ENCODE measurements at places on chromosomes 2 and 18. TPM values are rescaled to one million over a fixed set of nuclear protein-coding genes. Genes with fewer than 3 reads are reported as not detected.

DNA sequence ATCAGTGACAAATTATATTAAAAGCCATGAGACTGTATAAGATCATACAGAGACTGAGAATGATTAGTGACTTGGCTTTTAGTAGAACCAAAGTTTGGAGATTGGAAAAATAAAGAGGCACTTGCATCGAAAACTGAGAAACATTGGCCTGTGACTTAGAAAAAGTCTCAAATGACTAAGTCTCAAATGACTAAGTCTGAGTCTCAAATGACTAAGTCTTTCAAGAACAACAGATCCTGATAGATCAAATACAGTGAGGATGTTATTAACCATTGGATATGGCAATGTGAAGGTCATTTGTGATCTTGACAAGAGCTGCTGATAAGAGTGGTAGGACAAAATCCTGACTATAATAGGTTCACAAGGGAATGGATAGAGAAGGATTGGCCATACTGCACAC, 135.5 kb upstream of the FANCL start:
- no peaks in the 10 kb centered on the region for H3K36me3 ChIP-seq
- peaks cover 2% of the 10 kb centered on the region for H3K4me1 ChIP-seq
- no peak overlapping the region for H3K4me3 ChIP-seq
- no peaks in the 10 kb centered on the region for H3K27me3 ChIP-seq
- no peak overlapping the region for H3K27ac ChIP-seq

- no peaks in the 10 kb centered on the region for H3K27me3 ChIP-seq
- H3K4me3 ChIP-seq: no peak overlapping the region
- no peaks in the 10 kb centered on the region for H3K4me1 ChIP-seq
- H3K27ac ChIP-seq: no peak overlapping the region
- no peaks in the 10 kb centered on the region for H3K36me3 ChIP-seq
- no peak for DNase-seq
These were observed 809.0 kb downstream of the BCL11A start for GRCh38 chr2:59744436-59744835.

DNA sequence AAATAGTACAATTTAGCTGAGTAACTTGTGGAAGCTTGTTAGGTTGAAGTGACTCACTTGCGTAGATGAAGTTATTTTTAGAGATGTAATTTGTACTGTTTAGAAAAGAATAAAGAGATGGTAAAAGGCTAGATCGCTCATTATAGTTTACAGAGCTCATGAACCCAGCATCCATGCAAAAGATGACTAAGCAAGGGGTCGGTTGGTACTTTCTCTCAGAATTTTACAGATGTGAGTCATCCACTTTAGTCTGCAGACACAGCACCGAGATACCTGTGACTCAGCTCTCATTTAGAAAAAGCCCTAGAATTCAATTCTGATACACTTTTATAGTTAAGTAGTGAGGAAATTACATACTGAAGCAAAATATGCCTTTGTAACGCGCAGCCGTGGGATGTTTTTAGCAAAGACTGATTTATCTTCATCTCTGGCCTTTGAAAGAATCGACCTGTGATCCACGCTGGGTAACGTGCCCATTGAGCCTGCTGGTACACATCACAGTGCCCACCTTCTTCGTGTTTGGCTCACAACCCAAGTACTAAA, 116.5 kb upstream of the FOSL2 start:
- H3K4me3 ChIP-seq: no peak overlapping the region
- peaks cover 28% of the 10 kb centered on the region for H3K36me3 ChIP-seq
- peaks cover 59% of the 10 kb centered on the region for H3K4me1 ChIP-seq
- peak; percentile 42 for DNase-seq
- peak overlapping the region; percentile 31 for H3K27ac ChIP-seq

DNA sequence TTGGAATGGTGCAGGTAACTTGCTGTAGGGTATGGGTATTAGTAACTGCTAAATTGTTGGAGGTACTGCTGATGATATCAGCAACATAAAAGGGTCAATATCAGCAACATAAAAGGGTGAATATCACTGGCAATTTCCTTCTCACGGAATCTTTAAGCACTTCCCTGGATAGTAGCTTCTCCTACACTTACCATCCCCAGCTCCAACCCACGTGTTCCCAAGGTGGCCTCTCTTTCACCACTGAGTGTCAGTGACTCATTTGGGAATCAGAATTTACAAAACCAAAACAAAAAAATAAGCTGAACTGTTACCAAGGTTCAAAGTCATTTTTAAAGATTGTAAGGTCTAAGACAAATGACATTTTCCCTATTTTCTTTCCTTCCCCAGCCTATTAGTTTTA, 70.8 kb downstream of the LRP2 start:
- DNase-seq: no peak
- H3K4me3 ChIP-seq: no peak overlapping the region
- peaks cover 2% of the 10 kb centered on the region for H3K27me3 ChIP-seq
- H3K36me3 ChIP-seq: no peaks in the 10 kb centered on the region

GRCh38 chr2:150134223-150134857, 353.1 kb downstream of the RND3 start:
- no peak for DNase-seq
- no peak overlapping the region for H3K27ac ChIP-seq
- H3K27me3 ChIP-seq: no peaks in the 10 kb centered on the region
- H3K4me1 ChIP-seq: peaks cover 3% of the 10 kb centered on the region
- no peaks in the 10 kb centered on the region for H3K36me3 ChIP-seq
- no peak overlapping the region for H3K4me3 ChIP-seq

- no peak overlapping the region for H3K27ac ChIP-seq
- no peaks in the 10 kb centered on the region for H3K36me3 ChIP-seq
- DNase-seq: no peak
- no peaks in the 10 kb centered on the region for H3K27me3 ChIP-seq
- no peak overlapping the region for H3K4me3 ChIP-seq
These were observed 6.3 kb upstream of the CTAGE1 start for GRCh38 chr18:22423878-22424564.

GRCh38 chr2:181178823-181179412, 198.5 kb downstream of the UBE2E3 start:
- H3K27ac ChIP-seq: peak overlapping the region; percentile 67
- H3K36me3 ChIP-seq: peaks cover 37% of the 10 kb centered on the region
- no peaks in the 10 kb centered on the region for H3K27me3 ChIP-seq
- peak; percentile 60 for DNase-seq

- no peak for DNase-seq
- no peak overlapping the region for H3K27ac ChIP-seq
- peaks cover 37% of the 10 kb centered on the region for H3K27me3 ChIP-seq
- no peaks in the 10 kb centered on the region for H3K36me3 ChIP-seq
- no peak overlapping the region for H3K4me3 ChIP-seq
- no peaks in the 10 kb centered on the region for H3K4me1 ChIP-seq
These were observed 2.4 kb downstream of the PIEZO2 start for GRCh38 chr18:11146947-11147345.

GRCh38 chr2:144771348-144771747, 251.4 kb upstream of the ZEB2 start:
- H3K4me3 ChIP-seq: no peak overlapping the region
- H3K27me3 ChIP-seq: peaks cover 3% of the 10 kb centered on the region
- H3K36me3 ChIP-seq: no peaks in the 10 kb centered on the region
- no peaks in the 10 kb centered on the region for H3K4me1 ChIP-seq
- DNase-seq: no peak

DNA sequence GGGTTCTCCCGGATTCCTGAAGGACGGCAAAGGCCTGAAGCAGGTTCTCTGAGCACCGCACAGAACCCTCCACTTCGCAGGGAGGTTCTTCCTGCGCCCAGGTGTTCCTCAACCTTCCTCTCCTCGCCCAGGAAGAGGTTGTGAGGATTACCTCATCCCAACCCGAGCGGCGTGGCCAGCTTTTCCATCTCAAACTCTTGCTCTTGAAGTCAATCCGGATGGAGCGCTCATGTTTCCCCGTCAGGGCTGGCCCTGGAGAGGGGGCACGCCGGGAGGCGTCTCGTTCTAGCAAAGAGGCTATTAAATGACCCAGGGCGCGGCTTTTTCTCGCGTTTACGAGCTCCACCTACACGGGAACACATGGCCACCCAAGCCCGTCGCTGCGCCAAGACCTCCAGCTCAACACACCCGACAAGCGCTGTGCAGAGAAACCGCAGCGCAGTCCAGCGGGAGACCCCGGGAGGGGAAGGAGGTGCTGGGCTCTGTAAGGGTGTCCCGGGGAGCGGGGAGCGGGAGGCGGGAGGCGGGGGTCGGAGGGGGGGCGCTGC, 540 bp upstream of the RAB10 start:
- H3K4me1 ChIP-seq: peaks cover 34% of the 10 kb centered on the region
- peak overlapping the region; percentile 87 for H3K4me3 ChIP-seq
- H3K27ac ChIP-seq: peak overlapping the region; percentile 93
- H3K27me3 ChIP-seq: no peaks in the 10 kb centered on the region
- H3K36me3 ChIP-seq: peaks cover 25% of the 10 kb centered on the region

DNA sequence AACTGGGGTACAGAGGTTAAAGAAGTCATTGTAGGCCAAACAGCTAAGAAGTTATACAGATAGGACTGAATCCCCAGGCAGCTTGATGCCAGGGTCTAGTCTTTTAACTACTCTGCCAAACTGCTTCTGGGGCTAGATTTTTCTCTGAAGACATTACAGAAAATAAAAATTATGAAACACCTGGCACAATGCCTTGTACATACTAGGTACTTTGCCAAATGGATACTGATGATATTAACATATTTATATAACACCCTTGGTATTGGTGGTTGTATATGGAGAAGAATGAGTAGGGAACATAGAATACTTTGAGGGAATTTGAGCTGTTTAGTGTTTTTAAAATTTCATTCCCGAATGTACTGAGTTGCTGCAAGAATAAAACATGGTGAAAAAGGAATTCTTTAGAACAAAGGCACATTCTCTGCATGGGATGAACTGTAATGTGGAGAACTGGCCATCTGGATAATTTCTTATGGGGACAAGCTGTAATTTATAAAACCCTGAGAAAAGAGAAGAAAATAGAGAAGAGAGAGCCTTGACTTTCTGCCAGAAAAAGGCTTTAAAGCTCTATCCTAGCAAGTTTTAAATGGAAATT, 210.9 kb upstream of the TMEM200C start:
- no peak overlapping the region for H3K4me3 ChIP-seq
- H3K36me3 ChIP-seq: no peaks in the 10 kb centered on the region
- no peaks in the 10 kb centered on the region for H3K27me3 ChIP-seq
- no peaks in the 10 kb centered on the region for H3K4me1 ChIP-seq
- DNase-seq: no peak

DNA sequence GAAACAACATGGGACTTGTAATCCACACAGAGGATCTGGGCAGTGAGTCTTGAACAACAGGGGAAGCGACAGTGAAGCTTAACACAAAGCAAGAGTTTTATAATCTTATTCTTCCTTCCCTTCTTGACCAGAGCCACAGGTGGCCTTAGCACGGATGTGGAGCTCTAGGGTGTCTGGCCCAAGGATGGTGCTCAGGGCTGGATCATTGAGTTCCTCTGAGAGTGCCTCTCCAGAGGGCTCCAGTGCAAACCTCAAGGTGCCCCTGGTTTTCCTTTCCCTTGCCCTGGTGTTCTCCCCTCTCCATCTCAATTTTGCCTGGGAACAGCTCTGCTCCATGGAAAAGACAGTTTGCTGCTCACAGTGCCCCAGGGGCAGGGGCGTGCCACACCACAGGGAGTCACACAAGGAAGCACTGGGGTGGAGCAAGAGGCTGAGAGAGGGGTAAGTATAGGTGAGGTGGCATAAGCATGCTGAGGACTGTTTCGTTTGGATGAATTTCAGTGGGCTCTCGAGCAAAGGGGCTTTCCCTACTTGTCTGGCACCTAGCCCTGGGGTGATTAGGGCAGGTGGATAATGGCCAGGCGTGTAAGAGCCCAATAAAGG, 88.6 kb upstream of the B3GNT7 start:
- no peak overlapping the region for H3K27ac ChIP-seq
- H3K27me3 ChIP-seq: peaks cover 22% of the 10 kb centered on the region
- no peaks in the 10 kb centered on the region for H3K4me1 ChIP-seq
- DNase-seq: no peak

- H3K27me3 ChIP-seq: no peaks in the 10 kb centered on the region
- peak; percentile 17 for DNase-seq
- no peak overlapping the region for H3K4me3 ChIP-seq
These were observed 1377.9 kb downstream of the RPIA start for GRCh38 chr2:90069290-90069894.

DNA sequence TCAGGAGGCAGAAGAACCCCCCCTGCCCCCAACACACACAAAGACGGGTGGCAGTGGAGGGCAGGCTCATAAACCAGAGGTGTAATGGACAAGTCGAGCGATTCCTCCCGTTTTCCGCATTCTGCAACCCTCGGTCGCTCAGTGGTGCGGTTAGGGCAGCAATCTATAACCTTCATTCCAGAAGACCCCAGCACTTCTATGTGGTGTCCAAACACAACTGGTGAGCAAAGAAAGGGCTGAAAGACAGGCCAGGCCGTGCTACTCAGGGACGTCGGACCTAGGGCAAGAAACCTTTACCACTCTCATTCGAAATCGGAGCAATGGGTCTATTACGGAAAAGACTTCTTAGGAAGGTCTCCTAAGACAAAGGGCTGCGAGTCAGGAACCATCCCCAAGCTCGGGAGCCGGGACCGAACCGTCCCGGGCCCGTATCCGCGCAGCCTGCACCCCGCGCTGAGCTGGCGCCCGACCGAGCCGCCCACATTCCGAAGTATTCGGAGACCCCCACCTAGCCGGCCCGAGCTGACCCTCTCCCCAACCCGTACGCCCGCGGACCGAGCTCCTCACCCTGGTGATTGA, 568 bp downstream of the ARL5A start:
- H3K36me3 ChIP-seq: peaks cover 13% of the 10 kb centered on the region
- peak overlapping the region; percentile 80 for H3K27ac ChIP-seq
- peak; percentile 30 for DNase-seq
- peak overlapping the region; percentile 97 for H3K4me3 ChIP-seq
- H3K4me1 ChIP-seq: peaks cover 46% of the 10 kb centered on the region

DNA sequence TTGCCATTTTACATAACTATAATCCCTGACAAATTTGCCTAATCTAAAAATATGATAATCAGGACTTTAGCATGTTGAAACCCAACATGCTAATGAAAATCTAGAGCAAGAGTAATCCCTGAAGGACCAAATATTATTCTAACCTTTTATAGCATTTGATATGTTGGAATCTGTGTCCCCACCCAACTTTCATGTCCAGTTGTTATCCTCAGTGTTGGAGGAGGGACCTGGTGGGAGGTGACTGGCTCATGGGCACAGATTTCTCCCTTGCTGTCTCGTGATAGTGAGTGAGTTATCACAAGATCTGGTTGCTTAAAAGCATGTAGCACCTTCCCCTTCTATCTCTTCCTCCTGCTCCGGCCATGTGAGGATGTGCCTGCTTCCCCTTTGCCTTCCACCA, 59.8 kb downstream of the SH3YL1 start:
- H3K4me1 ChIP-seq: peaks cover 1% of the 10 kb centered on the region
- H3K27ac ChIP-seq: no peak overlapping the region
- no peak overlapping the region for H3K4me3 ChIP-seq
- no peak for DNase-seq

DNA sequence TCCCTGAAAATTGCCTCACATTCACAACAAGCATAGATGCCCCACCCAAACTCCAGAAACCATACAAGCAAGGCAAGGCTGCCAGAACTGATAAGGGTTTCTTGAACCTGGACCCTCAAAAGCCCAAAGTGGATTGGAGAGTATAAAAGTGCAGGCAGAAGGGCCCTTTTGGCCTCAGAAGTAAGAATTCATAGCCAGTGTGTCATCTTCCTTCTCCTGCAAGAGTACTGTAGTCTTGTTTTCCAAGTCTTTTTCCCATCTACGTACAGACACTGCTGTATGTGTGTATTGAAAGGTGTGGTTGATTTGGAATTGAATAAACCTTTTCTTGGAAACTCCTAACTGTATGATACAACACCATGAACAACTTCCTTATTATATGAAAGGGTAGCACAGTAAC, 46.8 kb downstream of the ZC3H15 start:
- H3K27ac ChIP-seq: no peak overlapping the region
- H3K4me3 ChIP-seq: no peak overlapping the region
- no peaks in the 10 kb centered on the region for H3K36me3 ChIP-seq
- no peaks in the 10 kb centered on the region for H3K27me3 ChIP-seq
- DNase-seq: no peak
- no peaks in the 10 kb centered on the region for H3K4me1 ChIP-seq

The SPC25 gene
- total RNA-seq: 34.2 TPM

The TET3 gene
- 10.1 TPM for total RNA-seq

The DLGAP1 gene
- total RNA-seq: 0.53 TPM

The NEUROD1 gene
- not detected for total RNA-seq

The POTEE gene
- 0.83 TPM for total RNA-seq

The NAT8 gene
- total RNA-seq: not detected

The FAM117B gene
- 4.3 TPM for total RNA-seq

The DCC gene
- not detected for total RNA-seq
